ENCODE measurements at places on chromosomes 12 and 14.

GRCh38 chr12:63292471-63293221, 141.6 kb upstream of the AVPR1A start:
- DNase-seq: no peak

GRCh38 chr14:30907659-30908057, 33.3 kb downstream of the COCH start:
- no peak for DNase-seq

DNA sequence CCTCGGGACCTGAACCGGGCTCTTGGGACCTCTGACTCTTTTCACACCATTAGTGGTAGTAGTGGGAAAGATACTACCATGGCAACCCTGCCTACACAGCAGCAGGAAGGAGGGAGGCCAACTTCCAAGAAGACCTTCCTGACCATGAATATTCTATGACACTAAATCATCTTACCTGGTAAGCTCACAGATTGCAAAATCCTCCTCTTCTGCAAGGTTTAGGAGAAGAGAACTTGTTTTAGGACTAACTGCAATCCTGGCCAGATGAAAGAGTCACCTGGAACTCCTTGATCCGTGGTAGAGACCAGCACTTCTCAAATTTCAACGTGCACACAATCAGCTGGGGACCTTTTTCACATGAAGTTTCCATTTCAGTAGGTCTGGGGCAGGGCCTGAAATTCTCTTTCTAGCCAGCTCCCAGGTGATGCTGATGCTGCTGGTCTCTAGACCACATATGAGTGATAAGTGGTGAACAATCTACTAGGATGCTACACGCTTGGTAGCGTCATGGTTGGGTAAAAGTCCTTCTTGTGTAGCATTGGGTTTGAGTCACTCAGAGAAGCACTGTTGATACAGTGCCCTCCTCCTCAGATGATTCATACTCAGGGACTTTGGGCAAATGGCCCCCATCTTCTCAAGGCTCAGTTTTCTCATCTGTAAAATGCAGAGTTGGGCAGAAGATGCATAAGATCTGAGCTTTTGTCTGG, 35.6 kb upstream of the FICD start:
- no peak for DNase-seq

- no peak for DNase-seq
Measured at GRCh38 chr14:74260525-74261233, 21.4 kb downstream of the VSX2 start.

- no peak for DNase-seq
Measured at GRCh38 chr12:14157088-14157747, 175.8 kb upstream of the GRIN2B start.

All from amniotic epithelial cell (primary cell).